ENCODE measurements at places on chromosomes 3 and 15.

DNA sequence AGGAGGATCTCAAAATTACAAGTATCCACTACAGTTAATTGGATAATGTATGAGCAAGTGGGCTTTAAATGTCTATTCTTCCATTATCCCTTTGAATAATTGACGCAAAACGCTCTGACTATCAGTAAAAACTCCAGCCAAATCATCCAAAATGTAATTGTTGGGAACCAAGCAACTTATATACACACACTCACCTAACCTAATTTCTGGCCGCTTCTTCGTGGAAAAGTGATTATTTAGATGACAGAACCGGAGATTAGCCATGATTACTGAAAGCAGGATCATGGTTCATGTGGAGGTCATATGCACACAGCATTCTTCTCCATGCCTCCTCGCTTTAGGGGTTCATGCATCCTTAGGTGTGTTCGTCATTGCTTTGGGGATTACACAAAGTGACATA, 992.4 kb downstream of the NAALADL2 start:
- H3K4me1 ChIP-seq: no peaks in the 10 kb centered on the region
- DNase-seq: no peak
- H3K27ac ChIP-seq: no peak overlapping the region
- no peaks in the 10 kb centered on the region for H3K27me3 ChIP-seq

DNA sequence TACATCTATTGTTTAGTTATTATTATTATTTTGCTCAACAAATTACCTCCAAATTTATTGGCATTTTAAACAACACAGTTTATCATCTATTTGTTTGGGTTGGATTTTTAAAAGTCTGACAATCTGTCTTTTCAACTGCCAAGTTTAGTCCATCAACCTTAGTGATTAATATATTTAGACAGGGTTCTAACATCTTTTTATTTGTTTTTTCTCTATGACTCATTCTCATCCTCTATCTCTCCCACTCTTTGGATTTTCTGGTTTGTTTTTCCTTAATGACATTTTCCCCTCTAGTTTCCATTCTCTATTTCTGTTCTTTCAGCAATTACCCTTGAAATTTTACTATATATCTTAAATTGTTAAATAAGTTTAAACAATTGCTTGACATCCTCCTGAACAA, 41.9 kb downstream of the EMC4 start:
- DNase-seq: no peak
- no peaks in the 10 kb centered on the region for H3K4me1 ChIP-seq
- H3K4me3 ChIP-seq: no peak overlapping the region
- no peaks in the 10 kb centered on the region for H3K36me3 ChIP-seq

- H3K27ac ChIP-seq: no peak overlapping the region
- no peak for DNase-seq
- no peaks in the 10 kb centered on the region for H3K27me3 ChIP-seq
- H3K4me1 ChIP-seq: no peaks in the 10 kb centered on the region
- no peak overlapping the region for H3K4me3 ChIP-seq
These were observed 166.7 kb downstream of the ZNF621 start for GRCh38 chr3:40691452-40691861.

GRCh38 chr15:97708252-97708651, 252.3 kb upstream of the ARRDC4 start:
- no peaks in the 10 kb centered on the region for H3K36me3 ChIP-seq

DNA sequence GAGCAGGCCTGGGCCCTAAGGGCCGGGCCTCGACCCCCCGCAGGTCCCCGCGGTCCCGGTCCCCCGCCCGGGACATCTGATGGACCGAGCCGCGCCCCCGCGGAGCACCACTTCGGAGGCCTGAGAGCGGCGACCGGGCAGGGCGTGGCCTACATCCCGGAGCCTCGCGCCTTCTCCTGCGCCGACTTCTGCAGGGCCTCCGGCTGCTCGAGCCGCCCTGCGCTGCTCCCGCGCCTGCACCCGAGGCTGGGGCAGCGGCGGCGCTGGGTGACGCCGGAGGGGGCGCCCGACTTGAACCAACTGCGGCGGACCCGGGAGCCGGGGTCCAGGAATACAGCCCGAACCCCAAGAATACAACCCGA, 14.9 kb upstream of the GP9 start:
- peak; percentile 50 for DNase-seq
- peak overlapping the region; percentile 5 for H3K4me3 ChIP-seq
- H3K27ac ChIP-seq: no peak overlapping the region

DNA sequence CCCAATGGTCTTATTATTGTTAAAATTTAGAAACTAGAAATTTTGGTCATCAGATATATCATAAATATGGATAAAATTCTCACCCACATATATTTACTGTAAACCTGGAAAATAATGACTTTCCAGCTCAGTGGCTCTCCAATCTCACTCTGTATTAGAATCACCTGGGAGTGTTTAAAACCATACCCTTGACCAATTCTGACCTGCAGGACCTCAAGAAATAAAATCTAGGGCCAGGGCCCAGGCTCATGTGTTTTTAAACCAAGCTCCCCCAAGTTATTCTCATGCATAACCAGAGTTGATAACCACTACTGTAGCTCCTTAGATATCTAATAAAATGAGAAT, 372.1 kb downstream of the SHQ1 start:
- H3K27me3 ChIP-seq: no peaks in the 10 kb centered on the region
- H3K4me1 ChIP-seq: no peaks in the 10 kb centered on the region
- H3K36me3 ChIP-seq: no peaks in the 10 kb centered on the region
- H3K4me3 ChIP-seq: no peak overlapping the region
- DNase-seq: no peak
- H3K27ac ChIP-seq: no peak overlapping the region

- peak; percentile 14 for DNase-seq
- H3K27me3 ChIP-seq: no peaks in the 10 kb centered on the region
- no peak overlapping the region for H3K4me3 ChIP-seq
- H3K4me1 ChIP-seq: no peaks in the 10 kb centered on the region
- H3K27ac ChIP-seq: no peak overlapping the region
- no peaks in the 10 kb centered on the region for H3K36me3 ChIP-seq
These were observed 74.1 kb upstream of the MITF start for GRCh38 chr3:69665026-69665737.

GRCh38 chr15:35529784-35530183, 16.2 kb downstream of the DPH6 start:
- no peak overlapping the region for H3K27ac ChIP-seq
- no peak overlapping the region for H3K4me3 ChIP-seq
- DNase-seq: no peak
- no peaks in the 10 kb centered on the region for H3K4me1 ChIP-seq
- no peaks in the 10 kb centered on the region for H3K27me3 ChIP-seq

DNA sequence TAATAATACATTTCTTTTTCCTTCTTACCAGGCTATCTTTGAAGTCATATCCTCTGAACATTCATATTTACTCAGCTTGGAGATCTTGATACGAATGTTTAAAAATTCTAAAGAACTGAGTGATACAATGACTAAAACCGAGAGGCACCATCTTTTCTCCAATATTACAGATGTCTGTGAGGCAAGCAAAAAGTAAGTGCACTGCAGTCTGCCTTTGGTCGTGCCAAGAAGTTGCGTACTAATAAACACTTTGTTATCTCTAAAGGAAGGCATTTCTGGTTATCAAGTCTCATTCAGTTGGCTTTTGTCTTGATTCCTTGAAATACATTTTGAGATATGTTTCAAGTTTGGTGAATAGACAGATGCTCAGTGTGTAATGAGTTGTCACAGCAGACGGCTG, 31.6 kb downstream of the ARHGEF26 start:
- H3K4me3 ChIP-seq: no peak overlapping the region
- no peaks in the 10 kb centered on the region for H3K36me3 ChIP-seq
- H3K27ac ChIP-seq: no peak overlapping the region
- H3K4me1 ChIP-seq: no peaks in the 10 kb centered on the region

DNA sequence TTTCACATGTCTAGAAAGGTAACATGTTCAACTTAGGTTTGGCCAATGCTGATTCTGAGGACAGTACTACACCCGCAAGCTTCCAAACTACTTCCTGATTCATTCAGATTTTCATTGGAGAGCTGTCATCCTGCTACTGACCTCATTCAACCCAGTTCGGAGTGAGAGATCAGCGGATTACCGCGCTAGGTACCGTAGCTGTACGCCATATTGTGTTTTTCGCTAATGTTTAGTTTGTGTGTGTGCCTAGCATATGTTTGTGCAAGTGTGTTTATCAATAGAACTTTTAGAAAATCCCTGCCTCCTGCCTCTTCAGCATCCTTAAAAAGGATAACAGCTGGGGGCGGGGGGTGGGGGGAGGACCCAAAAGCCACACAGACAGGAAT, 1.1 kb downstream of the ZBTB20 start:
- no peaks in the 10 kb centered on the region for H3K36me3 ChIP-seq
- no peaks in the 10 kb centered on the region for H3K27me3 ChIP-seq
- peak overlapping the region; percentile 75 for H3K4me3 ChIP-seq
- peak; percentile 74 for DNase-seq

DNA sequence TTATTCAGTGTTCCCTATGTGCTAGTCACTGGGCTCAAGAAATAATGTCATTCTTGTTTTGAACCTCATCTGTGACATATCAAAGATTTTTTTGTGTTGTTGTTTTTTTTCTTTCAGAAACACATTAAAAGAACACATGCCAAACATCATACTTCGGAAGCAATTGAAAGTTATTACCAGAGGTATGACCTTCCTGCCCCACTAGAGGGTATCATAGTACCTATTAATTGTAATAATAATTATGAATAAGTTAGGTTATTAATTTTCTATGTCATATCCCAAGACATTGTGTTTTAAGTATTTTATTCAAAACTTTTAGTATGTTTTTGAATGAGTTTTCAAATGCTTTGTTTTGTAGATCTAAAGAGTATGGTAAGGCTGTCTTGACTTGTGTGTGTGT, 65.7 kb downstream of the CDIN1 start:
- no peaks in the 10 kb centered on the region for H3K27me3 ChIP-seq
- no peaks in the 10 kb centered on the region for H3K36me3 ChIP-seq
- peak; percentile 11 for DNase-seq
- no peak overlapping the region for H3K4me3 ChIP-seq
- no peak overlapping the region for H3K27ac ChIP-seq
- H3K4me1 ChIP-seq: no peaks in the 10 kb centered on the region

DNA sequence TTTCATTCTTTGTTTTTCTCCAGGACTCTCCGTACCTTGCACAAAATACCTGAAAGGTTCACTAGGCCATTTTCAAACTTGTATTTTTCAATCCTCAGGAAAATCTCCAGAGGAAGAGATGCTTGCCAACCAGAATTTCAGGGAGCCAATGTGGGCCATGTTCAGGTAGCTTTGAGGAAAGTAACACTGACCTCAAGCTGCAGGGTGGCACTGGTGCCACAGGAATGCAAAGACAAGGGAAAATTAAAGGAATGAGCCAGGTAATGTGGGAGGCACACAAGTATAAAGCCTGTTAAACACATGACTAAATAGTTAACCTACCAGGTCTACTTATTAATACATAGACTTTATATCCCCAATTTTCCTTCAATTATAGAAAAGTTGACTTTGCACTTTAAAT, 51.9 kb upstream of the GAP43 start:
- no peaks in the 10 kb centered on the region for H3K36me3 ChIP-seq
- no peak for DNase-seq
- H3K4me1 ChIP-seq: peaks cover 2% of the 10 kb centered on the region
- no peak overlapping the region for H3K27ac ChIP-seq

GRCh38 chr3:129238945-129239705, 10.3 kb upstream of the COPG1 start:
- H3K27me3 ChIP-seq: no peaks in the 10 kb centered on the region
- H3K27ac ChIP-seq: no peak overlapping the region
- peak; percentile 63 for DNase-seq
- no peaks in the 10 kb centered on the region for H3K36me3 ChIP-seq
- H3K4me3 ChIP-seq: no peak overlapping the region

All from small intestine (tissue), 16 donors.